Lung (tissue), 17 donors: ENCODE measurements at places on chromosomes 7 and 10.

- no peaks in the 10 kb centered on the region for H3K36me3 ChIP-seq
- no peak overlapping the region for H3K27ac ChIP-seq
- peaks cover 5% of the 10 kb centered on the region for H3K4me1 ChIP-seq
- no peak for DNase-seq
These were observed 30.3 kb downstream of the OAT start for GRCh38 chr10:124388476-124388822.

DNA sequence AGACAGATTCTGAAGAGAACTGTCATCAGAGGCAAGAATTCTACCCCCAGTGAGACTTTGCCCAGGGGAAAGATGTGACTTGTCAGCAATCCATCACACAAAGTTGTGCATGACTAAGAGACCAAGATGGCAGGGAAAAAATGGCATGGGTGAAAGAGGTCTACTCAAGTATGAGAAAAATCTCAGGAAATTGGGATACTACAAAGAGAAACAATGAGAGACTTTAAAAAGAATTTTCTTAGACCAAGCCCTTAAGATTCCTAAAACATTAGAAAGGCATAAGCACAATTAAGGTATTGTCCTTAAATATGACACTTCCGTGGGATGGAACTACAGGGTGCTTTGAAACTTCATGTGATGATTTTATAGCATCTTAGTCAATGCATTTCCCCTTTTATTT lies 45.6 kb upstream of the PDE1C start:
- no peak overlapping the region for H3K27ac ChIP-seq
- no peaks in the 10 kb centered on the region for H3K4me1 ChIP-seq
- no peak overlapping the region for H3K4me3 ChIP-seq
- DNase-seq: no peak

GRCh38 chr7:113768387-113768786 lies 150.4 kb downstream of the PPP1R3A start:
- H3K27me3 ChIP-seq: no peaks in the 10 kb centered on the region
- H3K4me3 ChIP-seq: no peak overlapping the region
- no peaks in the 10 kb centered on the region for H3K4me1 ChIP-seq

GRCh38 chr7:100673942-100674410 lies 436 bp downstream of the GNB2 start:
- H3K4me3 ChIP-seq: peak overlapping the region; percentile 65
- peaks cover 25% of the 10 kb centered on the region for H3K36me3 ChIP-seq
- H3K4me1 ChIP-seq: peaks cover 2% of the 10 kb centered on the region
- peaks cover 2% of the 10 kb centered on the region for H3K27me3 ChIP-seq
- peak; percentile 57 for DNase-seq
- peak overlapping the region; percentile 86 for H3K27ac ChIP-seq

DNA sequence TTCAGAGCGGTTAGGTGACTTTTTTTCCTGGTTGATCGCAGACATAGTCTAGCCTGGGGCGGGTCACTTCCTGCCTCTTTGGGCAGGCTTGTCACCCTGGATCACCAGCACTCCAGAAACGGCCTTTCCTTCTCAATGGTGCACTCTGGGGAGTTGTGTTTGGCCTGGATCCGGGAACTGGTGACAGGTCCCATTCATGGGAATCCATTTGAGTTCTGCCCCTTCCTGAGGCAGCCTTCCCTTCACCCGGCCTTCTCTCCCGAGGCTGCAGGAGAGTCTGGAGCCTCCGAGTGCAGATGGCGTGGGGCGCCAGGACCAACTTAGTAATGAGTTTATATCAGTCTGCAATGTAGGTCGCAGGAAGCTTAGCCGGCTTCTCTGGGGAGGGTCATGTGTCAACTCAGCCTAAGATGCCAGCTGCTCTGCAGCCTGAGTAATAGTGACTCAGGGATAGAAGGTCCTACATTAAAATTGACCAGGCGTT lies 54.2 kb downstream of the TACR2 start:
- peak overlapping the region; percentile 77 for H3K27ac ChIP-seq
- H3K4me1 ChIP-seq: peaks cover 19% of the 10 kb centered on the region
- DNase-seq: no peak
- no peaks in the 10 kb centered on the region for H3K27me3 ChIP-seq
- peaks cover 11% of the 10 kb centered on the region for H3K36me3 ChIP-seq

DNA sequence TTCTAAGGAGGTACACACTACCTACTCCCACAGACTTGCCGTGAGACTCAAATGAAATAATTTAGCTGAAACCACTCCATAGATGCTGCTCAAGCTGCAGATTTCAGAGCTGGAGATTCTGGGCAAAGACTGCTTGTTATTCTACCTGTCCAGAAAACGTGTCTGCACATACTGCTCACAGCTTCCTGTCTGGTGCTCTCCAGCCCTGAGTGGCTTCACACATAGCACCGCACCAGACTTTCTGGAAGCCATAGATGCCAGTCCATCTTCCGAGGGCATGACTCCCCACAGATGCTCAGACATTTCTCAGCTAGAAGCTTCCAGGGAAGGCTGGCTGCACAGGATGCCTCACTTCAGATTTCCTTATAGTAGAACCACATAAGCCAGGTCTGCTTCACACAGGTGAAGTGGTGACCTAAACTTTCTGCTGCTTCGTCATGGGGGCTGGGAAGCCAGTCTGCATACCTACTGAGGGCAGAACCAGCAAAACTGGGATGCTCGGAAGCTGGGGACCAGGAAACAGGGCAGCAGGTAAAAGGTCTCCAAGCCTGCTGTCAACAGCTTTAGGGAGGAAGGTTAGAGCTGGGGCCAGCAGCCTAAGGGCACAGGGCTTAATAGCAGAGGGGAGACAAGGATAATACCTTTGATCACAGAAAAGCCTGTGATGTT lies 18.2 kb downstream of the CCDC6 start:
- no peaks in the 10 kb centered on the region for H3K4me1 ChIP-seq
- no peak for DNase-seq
- H3K36me3 ChIP-seq: peaks cover 5% of the 10 kb centered on the region
- no peaks in the 10 kb centered on the region for H3K27me3 ChIP-seq
- H3K27ac ChIP-seq: no peak overlapping the region

GRCh38 chr10:1214071-1214675 lies 158.0 kb downstream of the WDR37 start:
- H3K27ac ChIP-seq: no peak overlapping the region
- H3K4me1 ChIP-seq: no peaks in the 10 kb centered on the region
- no peak for DNase-seq
- H3K4me3 ChIP-seq: no peak overlapping the region
- H3K36me3 ChIP-seq: no peaks in the 10 kb centered on the region
- no peaks in the 10 kb centered on the region for H3K27me3 ChIP-seq

- peaks cover 26% of the 10 kb centered on the region for H3K4me1 ChIP-seq
- no peaks in the 10 kb centered on the region for H3K36me3 ChIP-seq
These were observed 62.6 kb downstream of the CALD1 start for GRCh38 chr7:134842062-134842461.

DNA sequence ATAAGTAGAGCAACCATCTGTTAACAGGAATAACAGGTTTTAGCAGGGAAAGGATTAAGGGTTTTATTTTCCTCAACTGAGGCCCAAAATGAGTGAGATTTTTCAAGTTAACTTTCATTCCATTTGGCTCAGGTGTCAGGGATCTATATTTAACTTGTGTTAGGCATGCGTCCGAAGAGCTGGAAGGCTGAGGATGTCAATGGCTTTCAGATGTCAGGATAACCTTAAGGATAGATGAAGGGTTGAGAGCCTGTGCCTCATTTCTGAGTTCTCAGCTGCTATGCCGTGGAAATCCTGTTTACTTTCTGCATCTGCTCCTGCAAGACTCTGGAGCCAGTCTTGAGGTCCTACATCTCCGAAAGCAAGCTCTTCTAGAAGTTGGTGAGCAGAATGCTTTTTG lies 36.4 kb upstream of the CD36 start:
- H3K36me3 ChIP-seq: no peaks in the 10 kb centered on the region
- peak overlapping the region; percentile 33 for H3K27ac ChIP-seq
- H3K4me1 ChIP-seq: peaks cover 8% of the 10 kb centered on the region
- H3K27me3 ChIP-seq: no peaks in the 10 kb centered on the region
- DNase-seq: no peak
- no peak overlapping the region for H3K4me3 ChIP-seq

DNA sequence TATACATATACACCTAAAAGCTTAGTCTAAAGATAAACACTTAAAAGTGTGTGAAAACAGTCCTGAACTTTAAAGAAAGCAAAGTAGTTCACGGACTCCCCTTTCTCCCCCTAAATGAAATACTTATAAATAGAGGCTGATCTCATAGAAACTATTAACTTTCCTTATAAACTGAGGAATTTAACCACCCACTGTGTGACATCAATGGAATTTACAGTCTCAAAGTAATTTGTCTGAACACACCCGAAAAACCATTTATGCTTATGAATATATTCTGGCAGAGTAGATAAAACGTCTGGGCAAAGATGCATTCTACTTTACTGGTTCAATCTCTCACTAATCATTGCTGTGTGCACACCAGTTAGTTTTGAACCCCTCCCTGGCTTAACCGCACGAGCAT lies 181.8 kb upstream of the DGKB start:
- H3K4me1 ChIP-seq: no peaks in the 10 kb centered on the region
- no peaks in the 10 kb centered on the region for H3K27me3 ChIP-seq
- no peak for DNase-seq
- no peak overlapping the region for H3K4me3 ChIP-seq
- no peak overlapping the region for H3K27ac ChIP-seq

GRCh38 chr7:27157702-27158431 lies 1.4 kb upstream of the HOXA7 start:
- H3K27me3 ChIP-seq: peaks cover 69% of the 10 kb centered on the region
- no peak overlapping the region for H3K4me3 ChIP-seq
- DNase-seq: no peak
- H3K27ac ChIP-seq: no peak overlapping the region
- peaks cover 28% of the 10 kb centered on the region for H3K4me1 ChIP-seq
- H3K36me3 ChIP-seq: no peaks in the 10 kb centered on the region

- peaks cover 6% of the 10 kb centered on the region for H3K36me3 ChIP-seq
- peak overlapping the region; percentile 95 for H3K27ac ChIP-seq
- H3K27me3 ChIP-seq: no peaks in the 10 kb centered on the region
- DNase-seq: peak; percentile 38
These were observed 96.9 kb downstream of the HIPK2 start for GRCh38 chr7:139680676-139681462.

- DNase-seq: no peak
- H3K27ac ChIP-seq: no peak overlapping the region
- no peaks in the 10 kb centered on the region for H3K27me3 ChIP-seq
- no peak overlapping the region for H3K4me3 ChIP-seq
These were observed 54.2 kb upstream of the CAMK2B start for GRCh38 chr7:44379366-44380188.

GRCh38 chr10:59774451-59774850 lies 21.2 kb upstream of the MRLN start:
- no peaks in the 10 kb centered on the region for H3K27me3 ChIP-seq
- DNase-seq: no peak
- no peaks in the 10 kb centered on the region for H3K4me1 ChIP-seq
- no peak overlapping the region for H3K27ac ChIP-seq

DNA sequence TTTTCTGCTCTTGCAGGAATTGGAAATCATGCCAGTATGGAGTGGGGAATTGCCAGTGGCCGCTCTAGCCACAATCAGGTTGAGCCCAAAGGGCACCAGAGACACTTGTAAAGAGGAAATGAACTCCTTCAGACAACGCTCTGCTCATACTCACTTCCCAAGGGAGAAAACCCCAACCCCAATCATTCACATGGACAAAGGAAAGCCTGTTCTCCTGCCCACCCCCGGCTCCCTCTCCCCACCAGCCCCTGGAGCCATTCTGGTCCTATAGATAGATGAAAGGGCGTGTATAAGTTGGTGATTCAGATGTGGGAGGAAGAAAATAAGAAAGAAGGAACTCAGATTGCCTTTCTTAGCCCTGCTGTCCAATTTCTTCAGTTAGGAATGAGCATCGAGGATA lies 57.4 kb downstream of the GFRA1 start:
- no peak overlapping the region for H3K27ac ChIP-seq
- H3K27me3 ChIP-seq: no peaks in the 10 kb centered on the region
- H3K4me1 ChIP-seq: no peaks in the 10 kb centered on the region
- no peak for DNase-seq
- no peaks in the 10 kb centered on the region for H3K36me3 ChIP-seq

- peaks cover 8% of the 10 kb centered on the region for H3K4me1 ChIP-seq
- peak; percentile 38 for DNase-seq
- H3K4me3 ChIP-seq: no peak overlapping the region
- no peak overlapping the region for H3K27ac ChIP-seq
- no peaks in the 10 kb centered on the region for H3K27me3 ChIP-seq
- H3K36me3 ChIP-seq: no peaks in the 10 kb centered on the region
These were observed 18.3 kb downstream of the C7orf25 start for GRCh38 chr7:42893346-42894240.
